ENCODE measurements at places on chromosomes 1 and 21.

DNA sequence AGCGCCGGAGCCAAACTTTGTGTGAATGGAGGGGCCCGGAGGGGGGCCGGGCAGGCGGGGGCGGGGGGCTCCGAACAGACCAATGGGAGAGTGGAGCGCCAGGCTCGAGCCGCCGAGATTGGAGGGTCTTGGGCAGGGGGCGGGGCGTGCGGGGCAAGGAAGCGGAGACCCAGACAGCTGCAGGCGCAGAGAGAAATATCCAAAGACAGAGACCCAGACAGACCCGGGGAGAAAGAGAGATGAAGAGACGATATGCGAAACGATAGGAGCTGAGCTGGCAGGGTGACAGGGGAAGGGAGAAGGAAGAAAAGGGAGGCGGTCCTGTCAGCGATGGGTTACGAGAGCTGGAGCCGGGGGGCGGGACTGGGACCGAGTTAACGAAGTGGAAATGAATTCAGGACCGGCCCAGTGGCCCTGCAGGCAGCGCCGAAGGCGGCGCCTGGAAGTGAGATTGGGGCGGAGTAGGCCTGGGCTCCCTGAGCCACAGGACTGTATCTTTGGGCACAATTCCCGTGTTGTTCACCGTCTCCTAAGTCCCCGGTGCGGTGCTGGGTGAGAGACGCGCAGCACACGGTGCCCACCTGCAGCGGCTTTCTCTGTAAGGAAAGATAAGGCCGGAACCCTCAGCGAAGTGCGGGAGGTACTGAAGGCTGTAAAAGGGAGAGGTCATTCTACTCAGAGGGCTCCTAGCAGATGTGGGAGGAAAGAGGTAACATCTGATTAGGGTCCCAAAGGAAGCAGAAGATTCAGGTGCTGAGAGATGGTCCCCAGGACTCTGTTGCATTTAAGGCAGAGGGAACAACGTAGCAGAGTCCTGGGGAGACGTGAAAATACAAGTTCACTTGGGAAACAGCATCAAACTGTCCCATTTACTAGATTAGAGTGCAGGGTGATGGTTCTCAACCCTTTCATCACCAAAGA lies 543 bp upstream of the KCNJ10 start:
- no peaks in the 10 kb centered on the region for H3K36me3 ChIP-seq
- H3K27me3 ChIP-seq: peaks cover 28% of the 10 kb centered on the region
- peaks cover 7% of the 10 kb centered on the region for H3K4me1 ChIP-seq
- no peak overlapping the region for H3K27ac ChIP-seq
- DNase-seq: peak; percentile 74

DNA sequence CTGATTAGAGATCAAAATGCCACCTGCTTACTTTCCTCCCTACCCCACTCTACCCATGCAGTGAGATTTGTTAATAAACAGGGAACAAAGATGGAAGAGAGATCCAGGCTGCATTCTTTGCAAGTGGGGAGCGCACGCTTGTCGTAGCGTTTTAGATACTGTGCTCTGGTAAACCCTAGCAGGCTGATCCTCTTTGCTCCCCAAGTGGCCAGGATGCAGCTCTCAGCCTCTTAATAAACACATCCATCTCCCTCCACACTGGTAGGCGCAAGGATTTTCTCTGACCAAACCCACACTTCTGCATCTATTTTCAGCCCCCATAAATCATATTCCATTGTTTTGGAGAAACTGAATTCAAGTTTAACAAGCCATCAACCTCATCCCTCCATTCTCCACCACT lies 2.9 kb downstream of the PGBD5 start:
- H3K27me3 ChIP-seq: peaks cover 29% of the 10 kb centered on the region
- no peak for DNase-seq
- H3K36me3 ChIP-seq: no peaks in the 10 kb centered on the region
- no peak overlapping the region for H3K4me3 ChIP-seq
- no peak overlapping the region for H3K27ac ChIP-seq
- no peaks in the 10 kb centered on the region for H3K4me1 ChIP-seq

GRCh38 chr1:44485229-44485933 lies 80.3 kb downstream of the RNF220 start:
- H3K36me3 ChIP-seq: no peaks in the 10 kb centered on the region
- H3K27ac ChIP-seq: peak overlapping the region; percentile 97
- peak; percentile 90 for DNase-seq
- peaks cover 25% of the 10 kb centered on the region for H3K4me1 ChIP-seq
- no peaks in the 10 kb centered on the region for H3K27me3 ChIP-seq
- H3K4me3 ChIP-seq: no peak overlapping the region

- DNase-seq: peak; percentile 80
- peaks cover 20% of the 10 kb centered on the region for H3K4me1 ChIP-seq
- H3K27ac ChIP-seq: peak overlapping the region; percentile 62
- H3K27me3 ChIP-seq: no peaks in the 10 kb centered on the region
Measured at GRCh38 chr1:42765832-42766740, 742 bp downstream of the P3H1 start.

DNA sequence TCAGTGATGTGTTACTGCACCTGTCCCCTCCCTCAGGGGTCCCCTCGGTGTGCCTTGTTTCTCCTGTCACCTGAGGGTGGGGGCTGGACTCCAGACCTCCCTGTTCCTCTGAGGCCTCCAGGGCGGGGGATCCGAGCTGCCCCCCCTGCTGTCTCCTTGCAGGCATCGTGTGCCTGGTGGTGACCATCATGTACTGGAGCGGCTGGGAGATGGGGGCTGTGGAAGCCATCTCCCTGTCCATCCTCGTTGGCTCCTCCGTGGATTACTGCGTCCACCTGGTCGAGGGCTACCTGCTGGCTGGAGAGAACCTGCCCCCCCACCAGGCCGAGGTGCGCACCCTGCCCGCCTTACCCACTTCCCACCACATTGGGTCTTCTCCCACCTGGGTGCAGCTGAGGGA lies 56.4 kb downstream of the DISP3 start:
- no peaks in the 10 kb centered on the region for H3K36me3 ChIP-seq
- DNase-seq: no peak
- H3K4me1 ChIP-seq: no peaks in the 10 kb centered on the region
- H3K27me3 ChIP-seq: no peaks in the 10 kb centered on the region
- no peak overlapping the region for H3K27ac ChIP-seq
- no peak overlapping the region for H3K4me3 ChIP-seq

- no peaks in the 10 kb centered on the region for H3K36me3 ChIP-seq
- no peak for DNase-seq
- H3K27ac ChIP-seq: no peak overlapping the region
- H3K4me1 ChIP-seq: no peaks in the 10 kb centered on the region
- no peak overlapping the region for H3K4me3 ChIP-seq
- H3K27me3 ChIP-seq: peaks cover 2% of the 10 kb centered on the region
Measured at GRCh38 chr1:70387507-70387906, 23.6 kb upstream of the CTH start.

Measured in endothelial cell of umbilical vein (primary cell).